AG09309 (cell line): ENCODE measurements at places on chromosomes 2 and 18.

DNA sequence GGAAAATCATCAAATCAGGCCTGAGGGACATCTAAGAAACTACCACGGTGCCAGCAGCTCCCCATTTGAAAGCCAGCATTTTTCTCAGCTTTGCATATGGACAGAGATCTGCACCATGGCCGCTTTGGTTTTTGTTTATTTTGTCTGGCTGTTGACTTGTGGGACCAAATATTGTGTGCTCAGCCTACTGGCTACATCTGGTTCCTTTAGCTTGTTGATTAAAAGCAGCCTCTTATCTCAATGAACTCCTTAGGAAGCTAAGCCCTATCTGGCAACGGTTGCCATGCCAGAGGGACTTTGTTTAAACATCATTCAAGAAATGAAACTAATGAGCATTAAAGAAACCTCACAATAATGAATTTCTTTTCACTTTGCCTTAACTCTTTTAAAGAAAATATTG lies 32.4 kb upstream of the CCDC150 start:
- DNase-seq = no peak

DNA sequence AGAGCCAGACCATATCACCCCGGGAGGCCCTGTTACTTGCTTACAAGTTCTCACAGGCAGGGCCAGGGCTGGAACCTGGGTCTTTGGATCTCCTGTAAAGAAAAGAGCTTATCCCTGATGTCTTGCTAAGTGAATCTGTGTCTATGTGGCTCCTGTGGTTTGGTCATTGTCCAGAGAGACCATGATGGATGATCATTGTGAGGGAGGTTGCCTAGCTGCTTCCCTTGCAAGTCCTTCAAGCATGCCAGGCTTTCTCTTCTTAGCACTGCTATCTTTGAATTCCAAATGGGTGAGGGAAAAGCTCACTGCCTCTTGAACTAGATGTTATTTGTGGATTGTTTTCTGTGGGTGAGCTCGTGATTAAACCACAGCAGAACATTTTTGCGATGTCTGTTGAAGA lies 151.6 kb downstream of the FSHR start:
- DNase-seq = no peak

DNA sequence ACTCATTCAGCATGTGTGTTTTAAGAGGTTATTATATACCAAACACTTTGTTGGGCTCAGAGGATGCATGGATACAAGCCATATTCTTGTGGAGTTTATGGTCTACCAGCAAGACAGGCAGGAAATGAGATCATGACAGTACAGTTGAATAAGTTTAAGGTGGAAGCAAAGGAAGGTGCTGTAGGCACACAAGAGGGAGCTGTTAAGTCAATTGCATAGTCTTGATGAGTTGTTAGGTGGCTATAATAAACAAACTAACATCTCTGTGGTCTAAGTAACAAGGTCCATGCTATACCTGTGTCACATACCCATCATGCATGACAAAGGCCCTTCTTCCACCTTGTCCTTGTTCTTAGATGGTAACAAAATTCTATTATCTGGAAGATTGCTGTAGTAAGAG lies 538.3 kb downstream of the CNTNAP5 start:
- no peak for DNase-seq

GRCh38 chr2:179860255-179861026 lies 971 bp downstream of the ZNF385B start:
- no peak for DNase-seq

- no peak for DNase-seq
Measured at GRCh38 chr2:136448432-136448831, 316.9 kb upstream of the THSD7B start.

GRCh38 chr2:1976112-1976511 lies 231.8 kb upstream of the PXDN start:
- DNase-seq = no peak

- DNase-seq = no peak
Measured at GRCh38 chr2:71455741-71456569, 2.6 kb downstream of the DYSF start.

GRCh38 chr18:58572181-58572580 lies 56.7 kb downstream of the ALPK2 start:
- peak; percentile 97 for DNase-seq

- no peak for DNase-seq
Measured at GRCh38 chr2:28349546-28350165, 43.0 kb upstream of the FOSL2 start.

- DNase-seq = peak; percentile 14
Measured at GRCh38 chr2:240220371-240220770, 79.9 kb upstream of the OTOS start.

GRCh38 chr2:238117199-238118154 lies 17.3 kb downstream of the ESPNL start:
- no peak for DNase-seq

GRCh38 chr2:105320651-105321215 lies 8.8 kb downstream of the TGFBRAP1 start:
- no peak for DNase-seq

GRCh38 chr2:122740594-122740948 lies 985.1 kb downstream of the TSN start:
- DNase-seq = no peak
